ENCODE measurements at places on chromosomes 5 and 9.

DNA sequence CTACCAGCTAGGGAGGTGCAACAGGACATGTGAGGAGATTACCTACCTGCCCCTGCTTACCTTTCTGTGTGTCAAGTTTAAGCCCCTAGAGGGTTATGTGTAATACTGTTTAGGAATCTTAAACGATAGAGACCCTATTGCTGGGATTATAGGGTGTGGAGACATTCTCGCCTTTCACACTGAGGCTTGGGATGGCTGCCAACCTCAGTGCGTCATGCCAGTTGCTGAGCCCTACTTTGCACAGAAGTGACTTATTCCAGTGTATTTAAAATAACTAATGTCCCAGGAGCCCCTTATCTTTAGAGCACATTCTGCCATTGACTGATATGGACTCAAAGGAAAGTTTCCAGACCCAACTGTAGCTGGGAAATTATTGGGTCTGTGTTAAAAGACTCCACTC, 76.6 kb upstream of the XPA start:
- no peak for DNase-seq

GRCh38 chr9:90851444-90851843, 49.8 kb downstream of the SYK start:
- DNase-seq: no peak

DNA sequence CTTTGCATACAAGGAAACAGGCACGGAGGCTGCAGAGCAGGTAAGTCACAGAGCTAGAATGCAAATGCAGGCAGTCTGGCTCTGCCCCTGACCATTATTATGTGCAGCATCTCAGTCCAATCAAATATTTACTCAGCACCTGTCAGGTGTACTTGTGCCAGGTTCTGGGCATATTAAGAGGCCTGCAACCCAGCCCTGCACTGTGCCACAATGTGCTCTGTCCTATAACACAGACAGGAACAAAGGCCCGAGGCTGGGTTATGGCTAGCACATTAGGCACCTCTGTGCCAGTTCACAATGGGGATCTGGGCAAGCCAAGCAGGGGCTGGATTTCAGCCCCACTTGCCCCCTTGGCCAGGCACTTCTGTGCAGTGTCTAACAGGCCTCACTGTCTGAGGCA, 14.0 kb downstream of the ARL15 start:
- DNase-seq: no peak

GRCh38 chr5:12460493-12461261, 556.4 kb upstream of the CTNND2 start:
- no peak for DNase-seq

DNA sequence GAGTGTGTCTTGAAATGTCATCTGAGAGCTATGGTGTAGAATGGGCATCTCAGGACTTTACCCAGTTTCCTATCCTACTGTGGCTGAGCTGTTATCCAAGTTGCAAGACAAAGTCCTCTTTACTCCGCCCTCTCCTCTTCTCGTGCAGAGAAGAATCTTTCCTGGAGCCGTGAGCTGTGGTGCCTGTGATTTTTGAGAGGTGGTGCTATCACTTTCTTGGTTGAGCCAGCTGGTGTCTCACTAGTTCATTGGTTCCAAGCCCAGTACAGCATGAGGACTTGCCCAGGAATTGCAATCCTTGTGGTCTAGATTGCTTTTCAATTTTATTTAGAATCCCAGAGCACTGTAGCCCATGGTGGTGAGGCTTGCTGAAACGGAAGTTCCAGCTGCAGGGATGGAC, 2300.3 kb downstream of the MAT2B start:
- DNase-seq: no peak

GRCh38 chr5:158992037-158992740, 107.5 kb downstream of the EBF1 start:
- DNase-seq: no peak

DNA sequence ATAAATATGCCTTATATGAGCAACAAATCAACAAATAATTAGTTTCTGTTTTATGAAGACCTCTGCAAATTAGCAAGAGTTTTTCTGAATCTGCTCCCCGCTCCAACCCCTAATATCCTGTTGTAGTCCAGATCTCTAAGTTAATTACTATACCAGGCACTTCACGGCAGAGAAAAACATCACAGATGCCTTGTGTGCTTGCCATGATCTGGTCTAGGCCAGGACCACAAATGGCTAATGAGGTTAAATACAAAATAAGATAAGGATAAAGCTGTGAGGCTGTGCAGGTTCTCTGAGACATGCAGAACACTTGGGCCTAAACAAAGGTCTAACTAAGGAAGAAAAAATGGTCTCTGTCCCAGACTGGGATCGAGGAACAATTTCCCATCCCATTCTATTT, 150.8 kb downstream of the SLIT3 start:
- no peak for DNase-seq

GRCh38 chr5:179114756-179115155, 54.6 kb downstream of the ZNF354C start:
- no peak for DNase-seq

DNA sequence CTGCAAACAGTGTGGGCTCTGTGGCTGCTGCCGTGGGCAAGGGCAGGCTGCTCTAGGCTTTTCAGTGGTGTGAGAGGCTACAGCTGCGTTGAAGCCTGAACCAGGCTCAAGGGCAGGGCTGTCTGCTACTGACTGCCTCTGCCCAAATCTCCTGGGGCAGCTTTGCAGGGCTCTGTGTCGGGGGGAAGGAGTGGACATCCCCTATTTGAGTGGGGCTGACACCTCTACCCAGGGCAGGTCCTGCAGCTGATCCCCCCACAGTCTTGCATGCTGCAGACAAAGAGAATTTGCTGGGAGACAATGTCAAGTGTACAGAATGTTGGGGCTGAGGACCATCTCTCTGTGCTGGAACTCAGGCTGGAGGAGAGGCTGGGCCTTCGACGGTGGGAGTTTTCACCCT, 240.2 kb downstream of the PBX3 start:
- no peak for DNase-seq

DNA sequence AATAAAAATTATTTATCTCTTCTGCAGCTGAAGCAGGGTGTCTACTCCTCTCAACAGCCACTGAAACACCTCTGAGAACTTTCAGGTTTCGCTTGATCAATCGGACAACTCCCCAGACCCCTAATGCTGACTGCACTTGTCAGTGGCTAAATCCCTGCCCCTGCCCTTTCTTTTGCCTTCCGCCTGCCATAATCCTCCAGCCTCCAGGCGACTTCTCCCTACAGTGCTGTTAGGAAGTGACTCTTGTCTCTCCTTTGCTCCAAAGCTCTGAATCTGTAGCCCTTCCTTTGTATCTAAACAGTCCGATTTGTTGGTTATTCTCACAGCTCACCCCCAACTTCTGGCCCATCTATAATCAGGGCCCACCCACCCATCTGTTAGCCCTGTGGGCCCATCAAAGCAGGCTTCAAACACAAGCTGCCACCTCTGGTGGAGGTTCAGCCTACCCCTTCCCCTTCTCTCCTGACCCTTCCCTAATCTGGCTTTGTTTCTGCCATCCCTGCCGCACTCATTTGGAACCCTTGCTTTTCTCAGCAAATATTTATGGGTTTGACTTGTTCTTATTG, 53.7 kb upstream of the IFNK start:
- no peak for DNase-seq

GRCh38 chr5:96054311-96055030, 92.8 kb upstream of the ELL2 start:
- DNase-seq: no peak

- no peak for DNase-seq
Observed at GRCh38 chr9:77449240-77450084, 198.7 kb downstream of the GNA14 start.

GRCh38 chr5:61030163-61030482, 85.1 kb downstream of the NDUFAF2 start:
- no peak for DNase-seq

DNA sequence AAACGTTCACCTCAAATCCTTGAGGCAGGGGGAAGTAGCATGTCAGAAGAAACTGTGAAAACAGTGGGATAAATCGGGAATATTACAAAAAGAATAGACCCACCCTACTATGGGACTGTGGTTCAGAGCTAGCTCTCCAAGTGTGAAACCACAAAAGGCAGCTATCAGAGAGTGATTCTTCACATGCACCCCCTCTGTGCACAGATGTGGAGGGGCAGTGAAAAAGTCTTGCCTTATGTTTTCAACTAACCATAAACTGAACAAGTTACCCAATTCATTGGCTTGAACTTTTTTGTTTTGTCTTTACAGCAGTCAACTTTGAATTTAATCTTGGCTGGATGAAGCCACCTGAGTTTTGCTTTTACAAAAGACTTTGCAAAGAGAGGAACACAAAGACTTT, 98.8 kb upstream of the NR4A3 start:
- DNase-seq: no peak

- no peak for DNase-seq
Observed at GRCh38 chr5:81429985-81430384, 36.1 kb upstream of the ACOT12 start.

- no peak for DNase-seq
Observed at GRCh38 chr5:114467171-114467570, 105.3 kb downstream of the KCNN2 start.

DNA sequence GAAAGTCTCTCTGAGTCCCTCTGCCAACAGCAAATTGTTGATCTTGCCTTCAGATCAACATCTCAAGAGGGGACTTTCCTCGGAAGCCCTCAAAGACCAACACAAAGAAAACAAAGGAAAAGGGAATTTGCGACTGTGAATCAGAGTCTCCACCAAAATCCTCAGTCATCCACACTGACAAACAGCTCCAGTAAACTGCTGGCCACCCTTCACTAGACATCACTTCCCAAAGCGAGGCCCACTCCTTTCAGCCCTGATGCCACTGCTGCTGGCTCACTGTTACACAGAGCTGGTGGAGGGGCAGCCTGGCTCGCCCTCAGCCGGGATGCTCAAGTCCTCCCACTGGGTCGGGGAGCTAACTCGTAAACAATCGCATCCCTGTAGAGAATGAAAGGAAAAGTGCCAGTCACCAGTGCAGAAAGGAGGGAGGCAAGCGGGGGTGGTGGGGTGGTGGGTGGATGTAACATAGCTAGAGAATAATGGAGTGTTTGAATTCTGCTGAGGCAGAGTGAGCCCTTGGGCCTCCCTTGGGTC, 1.3 kb downstream of the FGF1 start:
- no peak for DNase-seq

DNA sequence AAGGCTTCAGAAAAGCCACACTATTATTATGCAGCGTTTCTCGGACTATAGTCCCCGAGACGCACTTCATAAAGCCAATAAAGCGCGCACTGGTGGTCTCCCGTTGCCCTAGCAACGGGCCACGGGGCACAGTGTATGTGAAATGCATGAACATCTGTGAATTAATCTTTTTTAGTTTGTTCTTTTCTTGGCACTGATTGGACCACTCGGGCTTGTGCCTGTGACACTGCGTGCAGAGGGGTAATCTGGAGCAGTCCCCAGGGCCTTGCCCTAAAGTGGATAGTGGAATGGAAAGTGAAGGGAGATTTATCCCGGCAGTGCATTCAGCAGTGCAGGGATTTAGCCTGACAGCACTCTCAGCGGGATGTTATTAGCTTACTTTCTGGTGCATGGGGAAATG, 92.1 kb downstream of the TLE4 start:
- no peak for DNase-seq

DNA sequence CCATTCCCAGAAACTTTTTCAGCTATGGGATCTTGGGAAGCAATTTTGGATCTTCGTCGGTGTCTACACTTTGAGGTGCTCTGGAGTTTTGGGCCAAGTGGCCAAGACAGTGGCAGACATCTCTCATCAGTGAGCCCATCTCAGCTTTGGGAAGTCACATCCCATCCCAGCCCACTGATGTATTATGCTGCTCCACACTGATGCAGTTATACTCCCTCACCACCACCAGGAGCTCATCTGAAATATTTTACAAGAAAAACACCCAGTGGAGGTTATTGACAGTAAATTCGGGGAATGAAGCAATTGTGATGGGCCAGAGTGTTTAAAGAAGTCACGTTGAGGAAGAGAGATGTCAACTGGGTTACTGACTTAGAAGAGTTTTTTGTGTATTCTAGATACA, 378.0 kb downstream of the KDM4C start:
- DNase-seq: no peak

DNA sequence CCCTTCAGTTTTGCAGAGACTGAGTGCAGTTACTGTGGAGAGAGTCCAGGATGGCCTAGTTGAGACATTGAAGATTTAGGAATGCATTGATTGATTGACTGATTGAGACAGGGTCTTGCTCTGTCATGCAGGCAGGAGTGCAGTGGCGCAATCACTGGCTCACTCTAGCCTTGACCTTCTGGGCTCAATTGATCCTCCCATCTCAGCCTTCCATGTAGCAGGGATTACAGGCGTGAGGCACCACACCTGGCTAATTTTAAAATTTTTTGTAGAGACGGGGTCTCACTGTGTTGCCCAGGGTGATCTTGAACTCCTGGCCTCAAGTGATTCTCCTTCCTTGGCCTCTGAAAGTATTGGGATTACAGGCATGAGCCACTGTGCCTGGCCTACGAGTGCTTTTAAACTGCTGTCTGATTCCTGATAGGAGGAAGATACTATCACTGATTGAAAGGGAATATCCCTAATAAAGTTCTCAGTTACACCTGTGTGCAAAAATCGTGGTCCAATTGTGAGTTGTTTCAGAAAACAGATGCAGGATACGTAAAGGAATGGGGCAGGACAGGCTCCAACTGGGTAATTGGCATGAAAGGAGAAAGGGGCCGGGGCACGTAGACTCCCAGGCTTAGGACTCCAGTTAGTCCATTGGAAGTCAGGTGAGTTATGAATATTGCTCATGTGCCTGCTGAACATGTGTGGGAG, 87.5 kb downstream of the KDM4C start:
- DNase-seq: no peak

- no peak for DNase-seq
Observed at GRCh38 chr5:149452665-149453617, 73.8 kb upstream of the IL17B start.

- no peak for DNase-seq
Observed at GRCh38 chr5:16593013-16593412, 23.8 kb downstream of the RETREG1 start.

GRCh38 chr9:8074713-8075286, 275.2 kb upstream of the DMAC1 start:
- DNase-seq: no peak

- no peak for DNase-seq
Observed at GRCh38 chr5:114339108-114339507, 22.8 kb upstream of the KCNN2 start.

- no peak for DNase-seq
Observed at GRCh38 chr5:27472871-27473270, 434.5 kb upstream of the CDH9 start.

GRCh38 chr9:88429595-88430430, 41.6 kb downstream of the SPIN1 start:
- no peak for DNase-seq

DNA sequence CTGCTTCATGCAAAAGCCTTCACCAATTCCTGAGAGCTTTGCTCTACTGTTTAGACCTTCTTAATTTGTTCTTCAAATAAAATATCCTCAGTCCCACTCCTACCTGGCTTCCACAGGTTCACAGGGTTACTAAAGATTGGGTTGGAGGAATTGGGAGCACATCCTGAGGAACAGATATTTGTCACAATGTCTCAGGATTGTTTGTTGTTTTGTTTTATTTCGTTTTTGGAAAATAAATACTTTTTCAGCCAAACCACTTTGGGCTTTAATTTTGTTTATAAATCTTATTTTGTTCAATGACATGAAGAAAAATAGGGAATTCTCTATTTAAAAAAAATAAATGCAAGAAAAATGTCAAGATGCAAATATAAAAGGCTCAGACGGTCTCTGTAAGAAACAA, 249.0 kb downstream of the MEF2C start:
- no peak for DNase-seq

- DNase-seq: peak; percentile 3
Observed at GRCh38 chr9:21455320-21455719, 15.1 kb downstream of the IFNA1 start.

GRCh38 chr5:53080271-53080670, 29.3 kb downstream of the MOCS2 start:
- no peak for DNase-seq

- no peak for DNase-seq
Observed at GRCh38 chr5:80041527-80041926, 6.4 kb downstream of the THBS4 start.
